D721Med (cell line): ENCODE measurements at places on chromosomes 3 and 15.

- DNase-seq, result no peak
Measured at GRCh38 chr3:47780741-47781684, 680 bp downstream of the SMARCC1 start.

DNA sequence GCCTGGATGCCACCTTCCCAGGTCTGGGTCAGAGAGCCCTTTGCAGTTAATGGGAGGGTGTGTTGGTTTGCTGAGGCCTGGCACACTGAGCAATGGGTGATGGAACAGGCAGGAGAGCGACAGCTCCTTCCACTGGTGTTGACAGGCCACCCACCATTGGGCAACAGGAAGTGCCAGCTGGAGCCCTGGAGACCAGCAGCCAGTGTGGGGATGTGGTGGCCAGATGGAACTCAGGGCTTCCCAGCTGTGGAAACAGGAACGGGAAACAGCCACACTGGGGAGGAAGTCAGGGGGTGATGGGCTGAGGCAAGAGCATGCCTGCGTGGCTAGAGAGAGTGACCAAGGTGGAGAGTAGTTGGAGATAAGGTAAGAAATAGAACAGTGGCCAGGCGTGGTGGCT is 9.3 kb downstream of the PSTPIP1 start:
- no peak for DNase-seq

- DNase-seq, result no peak
Measured at GRCh38 chr15:80828796-80829195, 49.6 kb downstream of the CEMIP start.

- no peak for DNase-seq
Measured at GRCh38 chr3:18968120-18968519, 180.2 kb upstream of the KCNH8 start.

DNA sequence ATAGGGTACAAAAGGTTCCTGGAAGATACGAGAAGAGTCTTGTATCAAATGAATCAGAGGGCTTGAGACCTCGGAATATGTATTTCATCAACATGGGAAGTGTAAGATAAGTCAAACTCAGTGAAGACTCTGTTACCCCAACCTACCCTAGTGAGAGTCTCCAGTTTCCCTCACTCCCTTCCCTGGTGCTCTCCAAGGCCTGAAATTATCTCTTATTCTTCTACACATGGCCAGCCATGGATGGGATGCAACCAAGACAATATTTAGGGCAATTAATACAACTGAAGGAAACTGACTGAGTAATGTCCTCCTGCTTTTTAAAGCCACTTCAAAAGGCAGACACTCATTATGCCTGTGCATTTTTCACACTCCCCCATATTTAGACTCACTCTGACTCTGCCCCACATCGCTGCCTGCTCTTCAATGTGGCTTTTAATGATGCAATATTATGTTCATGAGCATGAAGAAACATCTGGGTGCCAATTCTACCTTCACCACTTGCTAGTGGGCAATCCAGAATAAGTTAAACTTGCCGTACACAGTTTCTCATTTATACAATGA is 137.1 kb upstream of the THBS1 start:
- no peak for DNase-seq

- no peak for DNase-seq
Measured at GRCh38 chr3:139187648-139188047, 143.0 kb upstream of the PRR23C start.

DNA sequence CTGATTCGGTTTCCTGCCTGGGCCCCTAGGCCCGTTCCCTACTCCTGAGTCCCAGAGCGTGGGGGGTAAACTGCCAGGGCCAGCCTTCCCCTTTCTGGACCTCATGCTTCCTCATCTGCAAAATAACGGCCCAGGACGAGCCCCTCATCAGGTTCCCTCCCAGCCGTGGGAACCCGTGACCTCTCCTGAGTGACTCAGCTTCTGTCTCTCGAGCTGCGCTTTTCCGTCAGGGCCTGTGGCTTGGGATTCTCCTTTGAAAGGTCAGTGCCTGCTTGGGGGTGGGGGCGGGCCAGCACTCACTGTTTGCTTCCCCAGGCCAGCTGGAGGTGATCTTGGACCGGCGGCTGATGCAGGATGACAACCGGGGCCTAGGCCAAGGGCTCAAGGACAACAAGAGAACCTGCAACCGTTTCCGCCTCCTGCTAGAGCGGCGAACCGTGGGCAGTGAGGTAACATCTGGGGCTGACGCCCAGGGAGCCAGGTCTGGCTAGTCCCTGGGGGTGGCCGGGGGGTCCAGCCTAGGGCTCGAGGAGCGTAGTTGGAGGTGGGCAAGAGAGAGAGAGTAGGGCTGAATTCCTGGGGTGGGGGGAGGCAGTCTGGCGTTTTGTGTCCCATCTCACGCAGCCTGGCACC is 12.8 kb downstream of the MAN2A2 start:
- no peak for DNase-seq

DNA sequence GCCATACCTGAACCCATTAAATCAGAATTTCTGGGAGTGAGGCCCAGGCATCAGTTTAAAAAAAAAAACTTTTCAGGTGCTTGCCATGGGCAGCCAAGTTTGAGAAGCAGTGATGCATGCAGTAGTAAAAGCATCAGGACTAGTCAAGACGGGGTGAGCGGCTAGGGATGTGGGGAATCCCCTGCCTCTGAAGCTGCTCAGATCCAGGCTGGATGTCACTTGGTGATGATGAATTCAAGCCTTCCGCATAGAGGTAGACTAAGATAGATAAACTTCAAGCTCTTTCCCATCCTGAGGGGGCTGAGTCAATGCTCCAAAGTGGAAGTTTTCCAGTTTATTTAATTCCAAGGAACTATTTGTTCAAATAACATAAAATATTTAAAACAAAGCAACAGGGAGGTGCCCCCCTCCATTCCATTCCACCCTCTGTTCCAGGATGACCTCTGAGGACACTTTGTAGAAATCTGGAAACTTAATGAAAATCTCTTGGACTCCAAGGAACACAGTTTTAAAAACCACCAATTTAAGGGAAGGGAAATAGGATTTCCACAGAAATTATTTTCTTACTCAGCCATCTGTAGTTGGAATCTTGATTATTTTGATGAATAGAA is 100.4 kb upstream of the NR2E3 start:
- no peak for DNase-seq

DNA sequence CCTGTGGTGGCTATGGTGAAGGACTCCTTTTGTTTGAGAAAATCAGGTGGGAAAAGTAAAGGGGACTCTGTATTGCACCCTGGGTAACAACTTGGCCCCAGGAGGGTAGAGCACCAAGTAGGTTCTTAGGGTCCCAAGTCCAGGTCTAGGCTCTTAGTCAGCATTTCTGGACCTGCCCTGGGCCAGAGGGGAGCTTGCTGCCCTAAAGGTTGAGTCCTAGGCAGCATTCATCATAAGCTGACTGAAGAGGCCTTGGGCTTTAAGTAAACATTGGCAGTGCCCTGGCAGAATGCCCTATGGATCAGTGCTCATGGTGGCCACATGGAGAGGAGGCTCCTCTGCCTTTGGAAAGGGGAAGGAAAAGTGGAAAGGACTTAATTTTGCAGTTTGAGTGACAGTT is 268.5 kb upstream of the CTNNB1 start:
- DNase-seq, result no peak

DNA sequence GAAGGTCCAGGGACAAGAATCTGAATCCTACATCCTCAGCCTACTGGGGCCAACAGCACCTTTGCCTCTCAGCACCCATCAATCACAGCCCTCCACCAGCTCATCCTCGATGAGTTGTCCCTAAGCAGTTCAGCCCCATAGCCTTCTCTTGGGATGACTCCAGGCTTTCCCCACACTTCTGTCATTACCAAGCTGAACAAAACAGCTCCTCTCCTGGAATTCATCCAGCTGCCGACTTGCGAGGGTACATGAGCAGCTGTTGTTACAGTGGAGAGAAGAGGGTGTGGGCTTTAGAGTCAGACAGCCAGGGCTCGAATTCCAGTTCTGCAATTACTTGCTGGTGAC is 69.0 kb upstream of the THBS1 start:
- no peak for DNase-seq

- DNase-seq, result no peak
Measured at GRCh38 chr15:98567951-98568350, 80.4 kb upstream of the IGF1R start.

GRCh38 chr3:4825436-4826236 is 153.6 kb upstream of the BHLHE40 start:
- DNase-seq, result no peak
